ENCODE measurements at places on chromosomes 12 and 14.

- no peak for DNase-seq
Observed at GRCh38 chr12:71865166-71865713, 25.7 kb downstream of the TBC1D15 start.

GRCh38 chr12:59122784-59123183, 202.5 kb upstream of the LRIG3 start:
- no peak for DNase-seq

DNA sequence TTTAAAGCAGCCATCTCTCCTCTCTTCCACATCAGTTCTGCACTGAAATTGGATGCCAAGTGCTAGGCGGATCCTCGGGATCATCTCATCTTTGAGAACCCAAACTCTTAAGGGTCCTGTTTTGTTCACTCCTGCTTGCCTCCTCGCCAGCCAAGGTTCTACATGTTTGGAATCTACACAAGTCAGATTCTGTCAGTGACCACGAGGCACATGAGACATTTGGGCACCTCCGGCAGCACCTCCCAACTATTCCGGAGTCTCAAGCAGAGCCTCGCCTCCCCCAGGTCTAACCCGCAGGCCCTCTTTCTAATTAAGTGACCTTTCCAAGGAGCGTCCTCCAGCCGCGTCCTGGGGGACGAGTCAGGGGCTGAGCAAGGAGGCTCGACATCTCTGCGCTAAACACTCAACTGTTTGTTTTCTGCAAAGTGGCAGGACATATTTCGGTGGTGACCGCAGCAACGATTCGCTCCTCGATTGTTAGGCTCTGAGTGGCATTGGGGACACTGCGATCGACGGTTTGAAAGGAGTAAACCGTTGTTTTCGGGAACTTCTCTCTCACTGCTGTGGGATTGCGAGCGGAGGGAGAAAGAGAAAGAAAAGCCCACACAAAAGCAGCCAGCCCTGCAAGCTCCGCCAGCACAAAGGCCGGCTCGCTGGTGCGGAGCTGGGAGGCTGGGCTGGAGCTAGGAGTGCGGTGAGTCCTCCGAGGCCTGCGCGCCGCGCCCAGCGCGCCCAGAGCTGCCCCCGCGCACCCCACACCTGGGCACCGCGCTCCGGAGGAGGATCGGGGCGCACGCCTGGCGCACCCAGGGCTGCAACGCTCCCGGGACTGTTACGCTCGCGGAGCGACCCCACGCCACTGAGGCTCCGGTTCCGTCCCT, 640 bp downstream of the ARMH4 start:
- DNase-seq = peak; percentile 48

GRCh38 chr12:67676624-67677023, 28.1 kb downstream of the DYRK2 start:
- no peak for DNase-seq

DNA sequence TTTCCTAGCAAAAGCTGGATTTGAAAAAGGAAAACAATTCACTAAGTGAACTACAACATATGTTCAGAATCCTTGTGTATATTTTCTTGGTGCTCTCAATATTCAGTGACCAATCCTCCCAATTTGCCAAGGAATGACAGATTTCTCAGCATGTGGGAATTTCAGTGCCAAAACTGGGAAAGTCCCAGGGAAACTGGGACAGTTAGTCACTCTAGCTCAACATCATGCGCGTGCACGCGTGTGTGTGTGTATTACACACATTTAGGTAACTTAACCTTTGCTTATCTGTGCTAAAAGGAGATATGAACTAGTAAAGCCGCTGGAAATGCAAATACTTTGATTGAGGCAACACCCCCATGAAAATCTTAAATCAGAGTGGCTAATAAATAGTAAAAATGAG, 26.1 kb upstream of the SLC6A13 start:
- no peak for DNase-seq

GRCh38 chr12:94460616-94460959, 921 bp upstream of the CEP83 start:
- no peak for DNase-seq

DNA sequence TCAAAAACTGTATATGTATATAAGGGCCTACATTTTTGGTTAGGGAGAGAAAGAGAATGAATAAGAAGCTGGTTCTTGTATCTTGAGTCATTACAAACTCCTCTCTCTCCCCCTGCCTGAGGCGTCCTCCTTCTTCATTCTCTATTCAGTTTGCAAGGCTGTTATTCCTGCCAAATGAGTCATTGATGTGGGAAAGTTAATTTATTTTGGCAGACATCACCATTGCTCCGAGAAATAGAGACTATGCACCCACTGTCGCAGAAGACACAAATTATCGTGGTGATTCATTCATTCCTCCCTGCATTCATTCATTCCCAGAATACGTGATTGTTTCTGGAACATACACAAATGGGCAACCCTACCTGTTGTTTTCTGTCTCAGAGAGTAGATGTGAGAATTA, 112.5 kb upstream of the MED13L start:
- no peak for DNase-seq

DNA sequence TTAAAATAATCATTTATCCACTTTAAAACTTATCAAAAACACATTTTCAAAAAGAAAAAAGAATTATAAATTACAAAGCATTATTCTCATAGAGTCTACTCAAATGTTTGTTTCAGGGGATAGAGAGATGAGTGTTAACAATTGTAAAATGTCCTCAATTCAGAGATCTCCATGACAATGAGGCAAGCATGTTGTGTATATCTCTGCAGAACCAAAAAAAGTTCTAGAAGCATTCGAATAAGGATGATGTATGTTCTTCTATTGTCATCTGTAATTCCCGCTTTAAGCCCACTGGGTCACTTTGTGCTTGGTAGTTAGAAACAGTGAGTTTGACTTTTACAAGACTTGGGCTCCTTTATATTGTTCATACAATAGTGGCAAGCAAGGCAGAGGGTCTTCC, 73.6 kb upstream of the CCDC198 start:
- DNase-seq = no peak

DNA sequence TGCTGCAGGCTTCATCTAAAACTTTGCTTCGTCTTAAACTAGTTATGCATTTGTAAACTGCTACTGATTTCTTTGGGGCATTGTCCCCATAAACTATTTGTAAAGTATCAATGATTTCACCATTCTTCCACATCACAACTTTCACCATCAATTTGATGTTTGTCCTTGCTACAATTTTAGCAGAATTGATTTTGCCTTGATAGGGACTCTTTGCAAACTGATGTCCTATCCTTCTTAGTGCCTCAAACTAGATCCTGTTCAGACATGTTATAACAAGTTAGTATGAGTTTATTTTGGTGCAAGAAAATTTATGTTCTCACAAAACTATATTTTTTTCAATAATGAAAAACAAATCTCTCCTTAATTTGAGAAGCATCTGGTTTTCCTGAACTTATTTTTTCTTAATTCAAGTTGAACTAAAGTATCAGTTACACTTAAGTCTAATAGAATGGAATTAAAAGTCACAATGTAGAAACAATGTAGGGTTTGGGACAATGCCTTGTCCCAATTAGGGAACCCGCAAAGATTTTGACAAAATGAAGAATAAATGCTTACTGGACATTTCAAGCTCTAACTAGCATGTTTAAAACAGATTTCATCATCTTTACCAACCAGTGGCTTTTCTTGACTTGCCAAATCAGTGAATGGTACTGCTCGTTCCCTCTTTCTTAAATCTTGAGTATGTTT, 10.1 kb upstream of the ARID4A start:
- DNase-seq = no peak

- no peak for DNase-seq
Observed at GRCh38 chr14:104107101-104107581, 21.6 kb downstream of the ASPG start.

All from renal pelvis (tissue), 12 donors.